NCI-H187 treated with DMSO at 0.1 percent for 48 hours (cell line): ENCODE measurements at places on chromosomes 16 and 17.

DNA sequence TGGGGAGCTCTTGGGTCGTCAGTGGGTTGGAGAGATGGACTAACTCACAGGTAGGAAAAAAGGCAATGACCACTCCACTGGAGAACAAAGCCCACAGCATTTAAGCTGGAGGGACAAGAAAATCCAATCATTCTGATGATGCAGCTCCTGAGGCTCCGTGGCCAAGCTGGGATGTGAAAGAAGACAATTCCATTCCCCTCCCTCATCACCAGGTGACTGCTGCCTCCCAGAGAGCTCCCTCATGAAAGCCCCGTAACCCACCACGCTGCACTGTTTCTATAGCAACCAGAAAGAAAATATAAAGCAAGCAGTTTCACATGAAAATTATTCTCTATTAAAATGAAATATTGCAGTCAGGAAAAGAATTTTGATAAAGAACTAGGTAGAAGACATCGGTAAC, 15.2 kb downstream of the ANKRD11 start:
- DNase-seq, result no peak

GRCh38 chr16:804193-805048, 3.9 kb upstream of the GNG13 start:
- no peak for DNase-seq

- DNase-seq, result no peak
Observed at GRCh38 chr16:59170099-59170712, 436.1 kb upstream of the GOT2 start.

DNA sequence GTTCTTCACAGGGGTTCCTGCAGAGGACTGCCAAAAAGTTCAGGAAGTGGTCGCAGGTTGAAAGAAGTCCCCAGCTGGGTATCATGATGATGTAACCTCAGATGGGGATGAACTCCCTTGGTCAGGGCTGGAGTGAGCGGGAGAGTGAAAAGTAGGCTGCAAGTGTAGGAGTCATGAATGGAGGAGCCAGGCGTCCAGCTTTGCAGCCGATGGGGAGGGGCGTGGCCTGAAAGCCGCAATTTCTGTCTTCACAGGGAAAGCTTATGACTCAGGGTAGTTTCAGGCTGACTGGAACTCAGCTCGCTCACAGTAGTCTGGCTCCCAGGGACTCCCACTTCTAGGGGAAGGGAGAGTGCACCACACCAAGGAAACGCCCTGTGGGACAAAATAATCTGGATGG, 70.0 kb upstream of the HS3ST3A1 start:
- no peak for DNase-seq

DNA sequence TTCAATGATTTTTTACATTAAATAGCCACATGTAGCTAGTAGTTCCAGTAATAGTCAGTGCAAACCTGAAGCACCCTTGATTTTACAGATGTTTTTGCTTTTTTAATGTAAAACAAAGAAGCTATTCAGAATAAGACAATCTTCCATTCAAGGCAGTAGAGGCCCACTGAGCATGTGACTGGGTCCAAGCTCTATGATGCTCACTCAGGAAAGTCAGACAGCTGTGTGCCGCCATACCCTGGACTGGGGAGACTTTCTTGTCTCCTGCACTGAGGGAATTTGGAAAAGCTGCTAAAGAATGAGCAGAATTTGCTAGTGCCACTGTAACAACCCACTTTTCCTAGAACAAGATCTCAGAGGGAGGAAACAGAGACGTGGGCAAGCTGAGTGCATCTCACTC, 11.5 kb downstream of the CENPN start:
- DNase-seq, result no peak

GRCh38 chr16:87656328-87656727, 54.0 kb downstream of the JPH3 start:
- DNase-seq, result no peak

- DNase-seq, result no peak
Observed at GRCh38 chr16:89988951-89989350, 30.3 kb downstream of the DBNDD1 start.

GRCh38 chr16:27066668-27067537, at the start of gene C16orf82:
Gene C16orf82, plus strand, starts transcription at chr16:27066927.
- DNase-seq, result no peak

- no peak for DNase-seq
Observed at GRCh38 chr17:5931616-5932015, 138.6 kb upstream of the WSCD1 start.

DNA sequence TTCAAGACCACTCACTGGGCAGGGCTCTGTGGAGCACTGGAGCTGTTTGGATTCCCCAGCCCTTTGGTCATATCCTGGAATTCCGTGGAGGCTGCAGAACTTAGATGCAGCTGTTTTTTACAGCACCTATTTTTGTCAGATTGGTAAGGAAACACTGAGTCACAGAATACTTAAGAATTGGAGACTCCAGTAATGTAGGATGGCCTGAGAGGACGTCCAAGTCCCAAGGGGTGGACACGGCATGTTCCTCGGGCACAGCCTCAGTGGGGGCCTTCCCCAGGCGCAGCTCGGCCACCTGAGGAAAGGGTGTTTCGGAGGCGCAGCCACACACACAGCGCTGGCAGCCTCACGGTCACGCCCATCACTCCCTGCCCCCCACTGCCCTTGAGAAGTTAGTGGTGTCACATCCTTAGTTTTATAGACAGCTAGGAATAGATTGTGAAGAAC, 14.8 kb downstream of the PLD6 start:
- no peak for DNase-seq

DNA sequence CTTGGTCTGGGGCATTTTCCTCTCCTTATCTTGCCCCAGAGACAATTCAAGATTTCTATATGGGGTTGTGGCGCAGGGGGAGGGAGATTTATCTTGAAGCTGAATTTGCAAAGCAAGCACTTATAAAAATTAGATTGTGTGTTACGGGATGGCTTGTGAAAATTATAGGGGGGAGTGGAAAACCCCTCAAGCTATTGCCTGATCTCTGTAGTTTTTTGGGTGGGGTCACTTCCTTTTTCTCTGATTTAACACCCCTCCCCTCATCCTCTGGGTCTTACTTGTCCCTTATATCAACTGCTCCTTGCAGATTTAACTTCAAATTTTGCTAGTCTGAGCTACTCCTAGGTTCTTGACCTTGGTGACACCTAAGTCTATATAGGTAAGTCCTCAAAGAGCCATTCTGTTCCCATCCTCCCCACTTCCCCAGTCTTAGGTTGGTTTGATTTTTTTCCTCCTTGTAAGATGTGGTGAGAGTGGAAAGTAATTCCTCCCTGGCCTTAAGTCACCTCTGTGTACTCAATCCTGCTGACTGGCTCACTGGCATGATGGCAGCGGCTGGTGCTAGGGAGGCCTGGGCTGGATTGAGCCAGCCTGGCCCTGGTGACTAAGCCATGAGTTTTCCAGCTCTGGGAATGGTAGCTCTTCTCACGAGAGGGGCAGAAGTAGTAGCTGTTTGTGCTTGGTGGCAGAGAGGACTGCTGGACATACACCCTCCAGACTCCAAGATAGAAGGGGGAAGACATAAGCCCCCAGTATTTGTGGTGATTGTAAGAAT, 2.3 kb downstream of the ARL4D start:
- DNase-seq, result no peak

DNA sequence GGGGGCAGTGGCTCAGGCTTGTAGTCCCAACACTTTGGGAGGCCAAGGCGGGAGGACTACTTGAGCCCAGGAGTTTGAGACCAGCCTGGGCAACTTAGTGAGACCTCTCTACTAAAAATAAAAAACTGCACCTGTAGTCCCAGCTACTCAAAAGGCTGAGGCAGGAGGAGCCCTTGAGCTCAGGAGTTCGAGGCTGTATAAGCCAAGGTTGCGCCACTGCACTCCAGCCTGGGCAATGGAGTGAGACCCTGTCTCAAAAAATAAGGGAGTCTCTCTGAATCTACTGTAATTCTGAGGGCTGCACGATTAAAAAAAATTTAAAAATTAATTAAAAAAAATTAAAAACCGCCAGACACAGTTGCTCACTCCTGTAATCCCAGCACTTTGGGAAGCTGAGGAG, 3.9 kb downstream of the COIL start:
- DNase-seq, result no peak
